ENCODE measurements at places on chromosomes 1 and 21. TPM values are rescaled to one million over a fixed set of nuclear protein-coding genes. Genes with fewer than 3 reads are reported as not detected.

Gene OR2T2
- 3.9 TPM for total RNA-seq

Gene ATP1A2
- total RNA-seq: not detected

Gene PLA2G2C
- 0.10 TPM for total RNA-seq

Gene MPL
- total RNA-seq: not detected

Gene FBXO2
- total RNA-seq: 10.7 TPM

Gene AKIRIN1
- 59.7 TPM for total RNA-seq

Gene CHTOP
- total RNA-seq: 156 TPM

Gene SIM2
- total RNA-seq: not detected

Gene CFAP107
- not detected for total RNA-seq

Gene EFNA3
- 1.6 TPM for total RNA-seq

Gene NUF2
- total RNA-seq: 1.8 TPM

Gene F5
- total RNA-seq: 0.27 TPM

Gene NBPF4
- total RNA-seq: not detected

Gene KRTAP21-2
- not detected for total RNA-seq

Gene AMY1C
- not detected for total RNA-seq

Gene CD5L
- total RNA-seq: 0.17 TPM

Gene CELA2A
- total RNA-seq: not detected

Gene DLGAP3
- total RNA-seq: 2.4 TPM

Gene PALMD
- not detected for total RNA-seq

Gene EFNA1
- not detected for total RNA-seq

Gene FCRL5
- 35.0 TPM for total RNA-seq

Gene WDR64
- total RNA-seq: not detected

Gene FAM43B
- not detected for total RNA-seq

Gene SIPA1L2
- 0.22 TPM for total RNA-seq

Gene CDA
- total RNA-seq: not detected

Gene NR1I3
- not detected for total RNA-seq

Gene PWP2
- 13.5 TPM for total RNA-seq

Gene KCNE2
- total RNA-seq: not detected

Gene SH2D5
- 0.29 TPM for total RNA-seq

Gene OXCT2
- total RNA-seq: 1.0 TPM

Gene TCHH
- total RNA-seq: not detected

Gene PEX14
- 19.3 TPM for total RNA-seq

Gene IKBKE
- 40.5 TPM for total RNA-seq

Gene GNG12
- not detected for total RNA-seq

Gene UMODL1
- 0.36 TPM for total RNA-seq

Gene PLA2G5
- total RNA-seq: not detected

Data from B cell (primary cell).